ENCODE measurements at places on chromosomes 16 and 17.

DNA sequence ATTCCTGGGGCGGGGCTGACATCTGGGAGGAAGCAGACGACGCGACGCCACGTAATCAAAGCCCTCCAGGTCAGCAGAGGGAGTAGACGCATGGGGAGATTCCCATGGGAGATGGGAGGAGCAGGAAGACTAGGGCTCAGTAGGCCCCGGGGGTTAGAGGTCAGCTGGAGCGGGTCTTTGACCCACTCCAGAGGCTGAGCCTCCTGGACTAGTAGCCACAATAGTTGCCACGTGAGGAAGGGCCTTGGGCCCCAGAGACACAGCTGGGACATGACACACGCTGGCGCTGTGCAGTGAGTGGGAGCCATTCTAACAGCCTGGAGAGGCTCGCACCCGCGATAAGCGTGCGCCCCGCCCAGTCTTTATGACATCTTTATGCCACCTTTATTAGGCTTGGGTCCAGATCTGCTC, 95.7 kb upstream of the AMZ2 start:
- no peak for DNase-seq

DNA sequence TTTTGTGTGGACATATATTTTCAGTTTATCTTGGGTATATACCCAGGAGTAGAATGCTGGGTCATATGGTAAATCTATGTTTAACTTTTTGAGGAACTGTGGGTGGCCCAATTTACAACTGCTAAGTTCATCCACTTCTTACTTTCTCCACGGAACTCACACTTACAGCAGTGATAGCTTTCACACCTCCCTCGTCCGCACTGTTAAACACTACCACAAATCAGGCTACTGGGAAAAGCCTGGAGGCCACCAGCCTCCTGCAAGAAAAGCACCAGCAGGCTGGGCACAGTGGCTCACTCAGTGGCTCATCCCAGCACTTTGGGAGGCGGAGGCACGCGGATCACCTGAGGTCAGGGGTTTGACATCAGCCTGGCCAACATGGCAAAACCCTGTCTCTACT, 14.7 kb upstream of the ZG16 start:
- no peak for DNase-seq

- DNase-seq = no peak
These were observed 33.4 kb downstream of the PSME3IP1 start for GRCh38 chr16:57152096-57153093.

DNA sequence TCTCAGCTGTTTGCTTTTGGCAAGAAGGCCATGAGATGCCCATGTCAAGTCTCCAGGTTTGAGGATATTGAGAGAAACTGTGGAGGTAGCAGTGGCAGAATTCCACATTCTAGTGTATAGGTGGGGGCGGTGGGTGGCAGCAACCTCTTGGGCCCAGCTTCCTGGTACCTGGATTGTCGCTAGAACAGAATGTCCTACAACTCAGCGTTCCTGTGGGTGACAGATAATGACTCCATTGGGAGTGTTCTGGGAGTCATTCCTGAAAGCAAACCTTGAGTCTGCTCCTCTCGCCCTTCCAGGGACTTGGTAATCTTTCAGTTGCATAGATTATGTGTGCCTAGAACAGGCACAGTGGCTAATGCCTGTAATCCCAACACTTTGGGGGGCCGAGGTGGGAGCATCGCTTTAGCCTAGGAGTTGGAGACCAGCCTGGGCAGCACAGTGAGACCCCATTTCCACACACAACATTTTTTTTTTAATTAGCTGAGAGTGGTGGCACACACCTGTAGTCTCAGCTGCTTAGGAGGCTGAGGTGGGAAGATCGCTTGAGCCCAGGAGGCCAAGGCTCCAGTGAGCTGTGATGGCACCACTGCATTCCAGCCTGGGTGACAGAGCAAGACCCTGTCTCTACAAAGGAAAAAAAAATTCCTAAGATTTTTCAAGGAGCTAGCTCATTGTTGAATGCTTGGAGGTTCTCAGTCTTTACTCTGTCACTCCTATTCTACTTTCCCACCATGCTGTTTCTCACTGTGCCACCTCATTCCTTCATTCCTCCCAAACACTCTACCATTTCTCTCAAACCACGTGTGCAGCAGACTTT, 37.9 kb upstream of the METTL16 start:
- DNase-seq = no peak

DNA sequence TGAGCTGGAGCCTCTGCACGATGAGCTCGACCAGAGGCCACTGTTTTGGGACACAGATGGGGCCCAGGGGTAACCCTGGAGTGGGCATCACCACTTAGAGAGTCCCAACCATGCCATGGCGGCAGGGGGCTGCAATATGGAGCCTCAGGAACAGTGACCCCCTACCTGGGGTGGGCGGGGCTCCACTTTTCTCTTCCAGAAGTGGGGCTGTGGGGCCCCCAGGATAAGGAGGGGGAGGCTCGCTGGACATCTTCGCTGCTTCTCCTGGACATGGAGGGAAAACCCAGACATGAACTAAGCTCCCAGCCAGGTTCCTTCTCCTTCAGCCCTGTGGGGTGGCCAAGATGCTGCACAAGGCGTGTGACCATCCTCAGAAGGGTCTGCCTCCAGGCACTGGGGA, 24.7 kb downstream of the CDIP1 start:
- no peak for DNase-seq

DNA sequence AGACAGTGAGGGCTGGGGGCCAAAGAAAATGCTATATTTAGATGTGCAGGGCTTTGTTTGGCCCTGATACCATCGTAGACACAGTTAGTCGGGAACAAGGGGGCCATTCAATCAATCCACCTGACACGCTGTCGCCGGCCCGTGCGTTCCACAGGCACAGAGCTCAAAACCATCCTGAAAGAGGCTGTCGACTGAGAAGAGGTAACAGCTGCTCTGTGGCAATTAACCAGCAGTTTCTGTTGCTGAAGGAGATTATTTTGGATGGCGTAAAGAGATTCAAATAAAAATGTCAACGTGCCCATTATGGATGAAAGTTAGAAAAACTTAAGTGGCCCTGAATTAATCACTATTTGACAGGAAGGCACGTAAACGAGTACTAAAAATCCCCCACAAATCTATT, 276.2 kb upstream of the IRX5 start:
- DNase-seq = no peak

- no peak for DNase-seq
These were observed 1.8 kb downstream of the JPT1 start for GRCh38 chr17:75152523-75152921.

GRCh38 chr16:19898924-19899604, 14.4 kb upstream of the GPRC5B start:
- DNase-seq = peak; percentile 12

GRCh38 chr17:70661342-70662222, 492.2 kb downstream of the KCNJ2 start:
- no peak for DNase-seq

DNA sequence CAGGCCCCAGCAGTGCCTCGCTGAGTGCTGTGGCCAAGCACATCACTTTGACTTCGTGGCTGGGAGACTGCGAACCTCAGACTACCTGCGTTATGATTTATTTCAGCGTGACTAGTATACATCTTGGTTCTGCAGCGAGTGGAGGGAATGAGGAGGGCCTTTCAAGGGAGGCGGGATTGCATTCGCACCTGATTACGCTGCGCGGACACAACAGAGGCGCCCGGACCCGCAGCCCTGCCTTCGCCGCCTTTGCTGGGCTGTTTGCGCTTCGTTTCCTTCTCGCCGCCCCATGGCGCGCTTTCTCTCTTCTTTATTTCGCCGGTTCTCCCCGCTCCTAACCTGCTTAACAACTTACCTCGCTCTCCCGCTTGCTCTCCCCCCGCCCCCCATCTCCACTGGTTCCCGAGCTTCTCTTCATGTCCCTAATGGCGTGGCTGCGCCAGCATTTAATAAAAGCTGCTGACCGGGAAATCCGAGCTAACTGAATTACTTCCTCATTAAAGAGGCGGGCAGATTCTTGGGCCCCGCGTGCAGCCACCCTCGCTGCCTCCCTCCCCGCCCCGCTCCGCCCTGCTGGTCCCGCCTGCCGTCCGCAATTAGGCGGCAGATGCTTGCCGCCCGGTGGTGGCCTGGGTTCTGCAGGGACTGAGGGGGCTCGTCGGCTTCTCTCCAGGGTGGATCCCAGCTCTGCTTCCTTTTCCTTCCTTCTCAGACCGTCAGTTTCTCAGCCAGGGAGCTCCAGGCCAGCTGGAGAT, 257.6 kb upstream of the SDK2 start:
- DNase-seq = no peak
